ENCODE measurements at places on chromosomes 2 and 18.

DNA sequence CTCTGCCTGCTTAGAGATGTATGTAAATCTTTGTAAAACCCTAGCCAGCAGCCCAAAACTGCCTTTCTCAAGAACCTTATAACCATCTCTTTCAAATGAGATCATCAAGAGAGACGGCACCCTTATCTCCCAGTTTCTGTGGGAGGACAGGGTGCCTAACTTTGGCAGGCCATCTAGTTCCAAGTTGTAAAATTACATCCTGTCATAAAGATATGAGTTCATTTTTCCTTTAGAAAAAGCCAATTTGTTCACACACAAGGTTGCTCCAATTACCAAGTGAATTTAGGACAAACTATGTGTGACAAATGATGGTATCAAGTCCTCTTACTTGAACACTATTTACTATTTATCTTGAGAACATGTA, 65.3 kb downstream of the MEMO1 start:
- DNase-seq, result no peak

- no peak for DNase-seq
These were observed 119.3 kb downstream of the STPG4 start for GRCh38 chr2:47035615-47036488.

- no peak for DNase-seq
These were observed 595.9 kb downstream of the DSC3 start for GRCh38 chr18:30446605-30447004.

DNA sequence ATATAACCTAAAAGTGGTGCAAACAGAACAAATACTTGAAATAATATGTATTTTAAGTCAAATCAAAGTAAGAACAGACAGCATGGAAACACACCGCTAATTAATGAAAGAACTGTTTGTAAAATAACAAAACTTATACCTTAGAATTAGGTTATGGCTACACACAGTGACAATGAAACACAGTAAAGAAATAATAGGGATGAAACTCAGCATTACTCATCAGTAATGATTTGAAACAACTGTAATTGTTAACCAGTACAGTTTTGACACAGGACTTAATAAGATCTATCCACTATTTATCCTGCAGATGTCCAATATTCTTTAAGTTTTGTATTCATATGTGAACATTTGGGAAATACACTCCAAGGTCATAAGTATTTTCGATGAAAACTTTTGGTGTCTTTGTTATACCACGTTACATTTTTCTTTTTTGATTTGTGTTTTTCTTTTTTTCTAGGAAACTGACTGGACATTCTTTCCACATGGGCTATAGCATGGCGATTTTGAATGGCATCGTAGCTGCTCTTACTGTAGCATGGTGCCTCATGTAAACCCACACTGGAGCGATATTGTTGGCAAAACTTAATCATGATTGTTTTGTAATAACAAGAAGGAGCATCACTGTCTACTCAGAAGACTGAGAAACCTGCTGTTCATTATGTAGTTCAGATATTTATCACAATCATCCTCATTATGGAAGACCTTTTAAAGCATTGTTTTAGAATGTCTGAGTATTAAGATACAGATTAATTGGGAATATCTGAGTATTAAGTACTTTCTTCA, 41.1 kb downstream of the ARL6IP6 start:
- DNase-seq, result no peak

DNA sequence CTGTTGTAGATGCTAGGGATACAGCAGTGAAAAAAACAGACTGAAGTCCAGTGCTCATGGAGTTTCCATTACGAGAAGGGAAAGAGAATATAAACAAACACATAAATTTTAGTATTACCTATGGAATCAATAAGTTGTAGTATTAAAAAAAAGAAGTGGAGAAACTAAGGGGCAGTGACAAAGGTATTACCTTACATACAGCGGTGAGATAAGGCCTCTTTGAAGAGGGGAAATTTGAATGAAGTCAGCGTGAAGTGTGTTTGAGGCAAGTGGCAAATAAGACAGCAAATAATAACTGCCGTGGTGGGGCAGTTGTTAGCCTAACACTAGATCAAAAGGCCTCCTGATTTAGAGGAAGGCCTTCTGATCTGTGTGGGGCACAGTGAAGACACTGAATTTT, 57.9 kb downstream of the TLK1 start:
- DNase-seq, result no peak

GRCh38 chr2:11863513-11864328, 117.3 kb downstream of the LPIN1 start:
- DNase-seq, result peak; percentile 62

DNA sequence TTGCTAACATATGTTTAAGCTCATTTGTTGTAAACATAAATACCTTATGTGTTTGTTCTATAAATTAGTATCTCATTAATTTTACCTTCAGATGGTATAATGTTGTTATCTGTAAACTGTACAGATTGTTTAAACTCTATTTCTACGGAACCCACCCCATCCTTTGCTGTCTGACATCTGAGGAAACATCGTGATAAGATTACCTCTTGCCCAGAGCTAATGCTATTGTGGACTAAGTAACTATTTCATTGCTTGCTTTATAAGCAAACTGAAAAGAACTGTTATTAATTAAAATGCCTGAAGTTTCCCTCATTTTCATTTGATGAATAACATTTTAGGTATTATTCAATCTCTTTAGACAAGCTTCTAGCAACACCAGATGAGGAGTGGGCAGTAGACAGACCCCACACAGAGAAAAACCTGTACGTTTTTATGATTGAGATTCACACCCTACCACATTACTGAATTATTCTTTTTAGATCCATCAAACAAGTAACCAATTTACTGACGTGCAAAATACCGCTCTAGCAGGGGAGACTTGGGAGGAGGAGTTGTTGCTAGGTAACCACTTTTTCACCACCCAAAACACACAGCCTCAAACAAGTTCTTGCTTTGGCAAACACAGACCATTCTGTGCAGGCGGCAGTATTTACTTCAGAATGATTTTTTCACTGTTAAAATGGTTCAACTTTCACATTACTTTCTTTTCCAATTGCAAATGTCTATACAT, 1.9 kb upstream of the SYT4 start:
- DNase-seq, result no peak

DNA sequence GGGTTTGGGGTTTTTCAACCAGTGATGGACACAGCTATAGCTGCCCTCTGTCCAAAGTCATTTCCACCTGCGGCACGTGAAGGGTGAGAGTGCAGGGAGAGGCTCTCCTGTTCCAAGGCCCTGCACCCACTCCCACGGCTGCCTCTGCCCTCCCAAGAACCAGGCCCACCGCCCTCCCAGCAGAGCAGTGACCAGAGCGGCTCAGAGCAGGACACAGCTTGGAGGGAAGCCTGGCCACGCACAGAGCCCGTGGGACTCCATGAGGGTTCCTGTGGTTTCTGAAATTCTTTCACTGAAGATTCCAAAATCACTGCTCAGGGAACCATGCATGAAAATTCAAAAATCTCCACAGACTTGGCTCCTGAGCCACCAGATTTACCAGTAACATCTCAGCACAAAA, 67.3 kb upstream of the SALL3 start:
- no peak for DNase-seq

DNA sequence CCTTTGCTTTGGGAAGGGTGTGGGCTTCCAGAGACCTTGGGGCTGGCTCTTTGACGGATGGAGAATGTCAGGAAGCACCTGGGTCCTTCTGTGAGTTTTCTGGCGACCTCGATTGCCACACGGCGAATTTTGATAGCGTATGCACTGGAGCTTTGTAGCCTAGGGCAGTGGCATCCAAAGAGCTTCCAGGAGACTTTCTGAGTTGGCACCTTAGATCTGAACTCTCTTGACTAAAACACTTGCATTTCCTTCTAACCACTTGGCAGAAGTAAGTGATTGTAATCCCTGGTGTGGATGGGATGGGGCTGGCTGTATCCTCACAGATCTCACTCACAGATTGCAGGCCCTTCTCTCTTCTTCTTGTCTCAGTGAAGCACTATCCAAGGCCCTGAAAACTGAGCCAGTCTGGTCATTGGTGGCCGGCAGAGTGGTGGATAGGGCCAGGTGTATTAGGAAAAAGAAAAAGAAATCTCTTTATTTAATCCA, 7.8 kb downstream of the RNF144A start:
- DNase-seq, result no peak

GRCh38 chr2:47072728-47073191, 82.3 kb downstream of the STPG4 start:
- no peak for DNase-seq

GRCh38 chr2:175220075-175220474, 38.6 kb upstream of the ATP5MC3 start:
- no peak for DNase-seq

- no peak for DNase-seq
These were observed 85.0 kb downstream of the USP40 start for GRCh38 chr2:233481368-233482142.

- DNase-seq, result no peak
These were observed 1.3 kb downstream of the GBX2 start for GRCh38 chr2:236166796-236167296.

- DNase-seq, result no peak
These were observed 7.0 kb downstream of the ADRA2B start for GRCh38 chr2:96109361-96109680.

GRCh38 chr18:10928011-10928771, 221.2 kb downstream of the PIEZO2 start:
- no peak for DNase-seq

GRCh38 chr2:101644842-101645383, 52.6 kb upstream of the MAP4K4 start:
- no peak for DNase-seq

GRCh38 chr2:2269989-2270562, 61.0 kb downstream of the MYT1L start:
- DNase-seq, result no peak

DNA sequence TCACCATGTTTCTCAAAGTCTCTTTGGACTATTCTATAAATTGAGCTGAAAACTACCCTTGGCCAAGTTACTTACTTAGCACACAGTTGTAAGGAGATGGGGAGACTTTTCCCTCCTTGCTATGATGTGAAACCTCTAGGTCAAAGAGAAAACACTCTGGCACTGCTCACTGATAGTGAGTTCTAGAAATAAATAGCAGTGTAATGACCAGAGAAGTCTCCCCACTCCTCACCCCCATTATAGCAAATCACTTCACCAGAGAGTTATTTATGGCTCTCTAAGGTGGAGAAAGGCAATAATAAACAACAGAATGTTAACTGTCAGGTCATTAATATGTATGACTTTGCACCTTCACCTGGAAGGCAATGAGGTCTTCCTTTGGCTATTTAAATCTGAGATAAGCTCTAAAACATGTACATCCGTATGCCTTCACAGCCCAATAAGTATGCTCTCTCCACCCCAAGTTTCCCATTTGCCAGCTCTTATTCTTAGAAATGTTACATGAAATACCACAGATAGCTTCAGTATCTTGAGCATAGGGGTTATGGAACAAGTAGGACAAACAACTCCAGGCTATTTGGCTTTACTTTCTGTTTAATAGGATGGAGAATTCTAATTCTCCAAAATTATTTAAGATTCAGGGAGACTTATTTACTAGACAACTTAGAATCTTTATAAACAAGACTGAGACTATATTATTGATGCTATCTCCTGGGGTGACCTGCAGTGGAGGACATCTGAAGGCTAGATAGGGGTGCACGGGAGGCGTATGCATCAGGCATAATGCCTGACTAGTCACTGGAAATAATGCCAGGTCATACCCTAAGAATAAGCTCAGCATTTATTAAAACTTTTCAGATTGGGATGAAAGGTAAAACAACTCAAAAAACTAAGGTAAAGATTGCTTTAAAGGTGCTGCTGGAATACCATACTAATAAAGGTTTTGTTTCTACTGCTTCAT, 65.3 kb upstream of the DTNB start:
- no peak for DNase-seq

DNA sequence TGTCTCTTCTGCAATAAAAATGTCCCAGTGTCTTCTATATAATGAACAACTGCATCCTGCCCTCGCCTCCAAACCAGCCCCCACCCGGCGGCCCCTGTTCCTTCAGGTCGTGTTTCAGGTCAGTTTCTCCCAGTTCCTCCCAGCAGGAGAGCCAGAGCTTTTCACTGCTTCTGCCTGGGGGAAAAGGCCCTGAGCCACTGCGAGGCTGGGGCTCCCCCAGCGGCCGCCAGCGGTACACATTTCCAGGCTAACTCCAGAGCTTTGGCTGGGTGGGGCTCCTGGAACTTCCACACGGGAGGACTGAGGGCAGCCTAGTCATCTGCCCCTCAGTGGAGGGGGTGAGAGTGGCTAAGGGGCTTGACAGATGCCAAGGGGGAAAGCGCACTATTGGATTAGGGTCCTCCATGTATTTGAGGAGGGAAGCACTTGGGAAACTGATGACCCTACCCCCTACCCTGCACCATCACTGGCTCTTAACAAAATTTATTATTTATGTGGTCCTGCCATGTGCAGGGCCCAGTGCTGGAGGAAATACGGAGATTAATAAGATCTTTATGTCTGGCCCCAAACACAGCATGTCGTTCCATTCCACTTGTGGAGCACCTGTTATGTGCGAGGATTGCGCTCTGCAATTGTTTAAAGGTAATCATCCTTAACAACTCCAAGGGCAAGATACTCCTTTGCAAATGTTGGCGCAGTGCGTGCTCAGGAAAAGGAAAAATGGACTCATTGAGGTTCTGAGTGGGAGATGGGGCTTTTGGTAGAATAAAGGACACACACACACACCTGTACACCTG, 17.3 kb upstream of the CYS1 start:
- no peak for DNase-seq

GRCh38 chr2:173860566-173860965, 104.6 kb downstream of the SP3 start:
- no peak for DNase-seq

- no peak for DNase-seq
These were observed 139.8 kb downstream of the UXS1 start for GRCh38 chr2:106054321-106054720.

- no peak for DNase-seq
These were observed 72.9 kb upstream of the STK39 start for GRCh38 chr2:168320267-168320666.

GRCh38 chr2:199480966-199481365, 23.2 kb upstream of the SATB2 start:
- DNase-seq, result no peak

DNA sequence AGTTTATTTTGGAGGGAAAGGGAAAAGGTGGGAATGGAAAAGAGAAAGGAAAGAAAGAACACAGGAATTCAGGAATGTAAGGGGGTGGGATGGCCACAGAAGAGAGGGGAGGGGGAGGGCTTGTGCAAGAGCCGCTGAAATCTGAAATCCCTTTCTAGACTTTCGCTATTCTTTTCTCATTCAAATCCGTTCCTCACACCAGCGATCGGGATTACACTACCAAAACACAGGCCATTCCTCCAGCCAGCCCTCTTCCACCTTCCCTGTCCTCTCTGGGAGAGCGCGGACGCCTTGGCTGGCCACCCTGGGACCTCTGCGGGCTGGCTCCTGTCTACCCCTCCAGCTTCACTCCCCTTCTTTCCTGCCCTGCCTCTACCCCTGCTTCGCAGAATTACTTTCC, 102.3 kb downstream of the CDCA7 start:
- no peak for DNase-seq

Data from CD8-positive, alpha-beta T cell (primary cell).